ENCODE measurements at places on chromosomes 13 and 19.

- DNase-seq = no peak
Measured at GRCh38 chr13:77810878-77811277, 107.8 kb downstream of the EDNRB start.

DNA sequence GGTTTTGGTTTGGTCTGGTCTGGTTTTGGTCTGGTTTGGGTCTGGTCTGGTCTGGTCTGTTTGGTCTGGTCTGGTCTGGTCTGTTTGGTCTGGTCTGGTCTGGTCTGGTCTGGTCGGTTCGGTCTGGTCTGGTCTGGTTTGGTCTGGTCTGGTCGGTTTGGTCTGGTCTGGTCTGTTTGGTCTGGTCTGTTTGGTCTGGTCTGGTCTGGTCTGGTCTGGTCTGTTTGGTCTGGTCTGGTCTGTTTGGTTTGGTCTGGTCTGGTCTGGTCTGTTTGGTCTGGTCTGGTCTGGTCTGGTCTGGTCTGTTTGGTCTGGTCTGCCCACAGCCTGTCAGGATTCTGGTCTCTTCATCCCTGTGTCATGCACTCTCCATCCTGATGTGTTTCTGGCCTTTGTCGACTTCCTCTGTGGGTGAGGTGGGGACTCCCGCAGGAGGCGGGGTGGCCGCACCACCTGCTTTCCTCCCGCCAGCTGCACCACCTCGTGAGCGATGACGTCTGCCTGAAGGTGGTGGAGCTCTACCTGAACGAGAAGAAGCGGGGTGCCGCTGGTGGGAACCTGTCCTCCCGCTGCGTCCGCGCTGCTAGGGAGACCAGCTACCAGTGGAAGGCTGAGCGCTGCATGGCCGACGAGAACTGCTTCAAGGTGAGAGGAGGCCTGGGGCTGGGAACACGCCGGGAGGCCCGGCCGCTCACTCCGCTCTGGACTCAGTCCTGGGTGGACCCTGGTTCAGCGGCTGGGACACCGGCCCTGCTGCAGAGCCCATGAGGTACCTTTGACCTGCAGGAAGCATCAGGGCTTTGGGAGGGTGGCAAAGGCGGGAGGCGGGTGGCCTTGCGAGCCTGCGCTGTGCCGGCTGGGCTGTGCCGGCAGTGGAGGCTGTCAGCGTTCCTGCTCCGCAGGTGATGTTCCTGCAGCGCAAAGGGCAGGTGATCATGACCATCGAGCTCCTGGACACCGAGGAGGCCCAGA, 12.9 kb upstream of the F2RL3 start:
- no peak for DNase-seq

DNA sequence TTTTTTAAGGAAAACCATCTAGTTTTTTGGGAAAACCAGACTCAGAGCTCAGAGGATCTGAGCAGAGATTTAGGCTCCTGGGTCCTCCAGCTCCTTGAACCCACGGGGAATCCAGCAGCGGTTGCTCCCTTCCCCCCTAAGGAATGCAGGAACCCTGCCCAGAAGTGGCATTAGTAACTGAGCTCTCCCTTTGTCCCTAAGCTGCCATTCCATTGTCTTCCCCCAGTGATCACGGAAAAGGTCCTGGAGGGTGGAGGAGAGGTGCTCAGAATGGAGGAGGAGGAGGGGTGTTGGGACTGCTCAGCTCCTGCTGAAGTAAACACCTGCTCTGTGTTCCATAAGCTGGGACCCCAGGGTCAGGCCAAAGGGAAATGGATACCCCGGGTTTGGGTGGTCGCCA, 16.8 kb upstream of the OR1M1 start:
- no peak for DNase-seq

DNA sequence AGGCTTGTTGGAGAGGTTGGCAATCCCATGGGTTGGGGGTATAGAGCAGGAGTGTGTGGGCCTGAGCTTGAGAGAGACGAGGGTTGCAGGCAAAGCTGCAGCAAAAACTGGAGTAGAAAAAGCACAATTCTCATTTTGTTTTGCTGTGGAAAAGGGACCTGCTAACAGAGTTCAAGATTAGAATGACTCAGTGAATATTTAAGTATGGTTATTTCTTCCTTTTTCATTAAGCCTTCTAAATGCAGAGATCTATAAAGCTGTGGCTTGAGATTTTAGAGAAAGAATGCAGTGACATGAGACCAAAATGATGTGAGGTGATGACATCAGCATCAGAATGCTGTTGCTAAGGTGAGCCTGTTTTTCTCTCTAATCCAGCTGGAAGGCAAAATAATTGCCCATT, 10.8 kb upstream of the MBNL2 start:
- no peak for DNase-seq

- DNase-seq = no peak
Measured at GRCh38 chr13:29749401-29750182, 100.8 kb downstream of the UBL3 start.

GRCh38 chr13:101565317-101565716, 112.8 kb downstream of the ITGBL1 start:
- no peak for DNase-seq

GRCh38 chr19:49567861-49568441, 12.4 kb downstream of the NOSIP start:
- DNase-seq = no peak

GRCh38 chr13:38518328-38518727, 168.5 kb upstream of the FREM2 start:
- no peak for DNase-seq

DNA sequence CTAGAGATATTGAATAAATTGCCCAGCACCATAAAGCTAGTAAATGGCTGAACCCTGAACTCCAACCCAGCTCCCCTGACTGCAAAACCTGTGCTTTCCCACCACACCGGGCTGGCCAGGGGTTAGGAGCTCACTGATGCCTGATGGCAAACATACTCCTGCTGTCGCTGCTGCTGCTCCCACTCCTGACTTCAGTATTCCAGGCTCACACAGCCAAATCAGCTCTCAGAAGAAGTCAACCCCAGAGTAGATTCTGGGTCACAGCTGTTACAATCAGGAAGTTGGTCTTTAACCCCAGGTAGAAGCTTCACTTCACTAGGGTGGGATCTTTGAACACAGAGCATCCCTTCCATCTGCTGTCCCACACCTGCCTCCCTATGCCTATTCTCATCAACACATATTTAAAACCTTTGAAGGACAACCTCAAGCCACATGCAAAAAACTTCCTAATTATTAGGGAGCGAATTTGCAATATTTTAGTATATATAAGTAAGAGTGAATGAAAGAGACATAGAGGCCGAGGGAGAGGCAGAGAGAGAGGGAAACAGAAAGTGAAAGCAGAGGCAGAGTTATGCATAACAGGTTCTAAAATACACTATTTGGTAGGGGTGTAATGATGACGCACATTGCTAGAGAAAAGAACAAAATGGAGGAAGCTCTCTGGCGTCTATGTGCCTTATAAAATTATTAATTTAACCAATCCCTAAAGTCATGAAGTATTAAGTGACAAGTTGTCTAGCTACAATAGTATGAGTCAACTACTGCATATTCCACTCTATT, 99.4 kb upstream of the SERP2 start:
- peak; percentile 72 for DNase-seq

- no peak for DNase-seq
Measured at GRCh38 chr19:34172661-34173192, 423 bp downstream of the LSM14A start.
